ENCODE measurements at places on chromosomes 2 and 18.

GRCh38 chr2:152782171-152782570 is 63.8 kb downstream of the ARL6IP6 start:
- DNase-seq: no peak

DNA sequence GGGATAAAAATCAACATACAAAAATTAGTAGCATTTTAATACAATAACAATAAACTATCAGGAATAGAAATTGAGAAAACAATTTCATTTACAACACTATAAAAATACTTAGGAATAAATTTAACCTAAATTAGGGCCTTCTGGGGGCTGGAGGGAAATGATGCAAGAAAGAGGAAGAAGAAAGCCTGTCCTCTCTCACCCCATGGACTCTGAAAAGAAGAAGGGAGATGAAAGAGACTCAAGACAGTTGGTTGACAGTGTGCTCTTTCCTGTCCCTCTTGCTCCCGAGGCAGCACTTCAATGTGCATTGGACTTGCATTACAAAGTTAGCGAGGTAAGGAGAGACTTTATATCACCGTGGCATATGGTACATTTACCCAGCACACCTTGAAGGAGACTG is 88.5 kb downstream of the VAPA start:
- DNase-seq: no peak

DNA sequence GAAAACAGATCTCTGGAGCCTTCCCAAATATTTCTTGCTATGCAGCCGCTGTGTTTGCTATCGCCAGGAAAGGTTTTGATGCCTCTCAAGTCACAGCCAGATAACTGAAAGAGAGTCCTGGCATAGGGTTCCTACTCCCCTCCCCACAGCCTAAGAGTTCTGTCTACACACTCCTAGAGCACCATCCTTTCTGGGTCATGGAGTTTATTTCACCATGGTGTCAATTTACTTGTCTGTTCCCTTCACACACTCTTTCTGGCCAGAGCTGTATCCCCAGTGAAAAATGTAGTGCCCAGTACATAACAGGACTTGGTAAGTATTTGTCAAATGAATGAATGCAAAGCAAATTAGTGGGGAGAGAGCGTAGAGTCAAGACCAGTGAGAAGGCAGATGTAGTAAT is 185.3 kb downstream of the HAUS1 start:
- no peak for DNase-seq

DNA sequence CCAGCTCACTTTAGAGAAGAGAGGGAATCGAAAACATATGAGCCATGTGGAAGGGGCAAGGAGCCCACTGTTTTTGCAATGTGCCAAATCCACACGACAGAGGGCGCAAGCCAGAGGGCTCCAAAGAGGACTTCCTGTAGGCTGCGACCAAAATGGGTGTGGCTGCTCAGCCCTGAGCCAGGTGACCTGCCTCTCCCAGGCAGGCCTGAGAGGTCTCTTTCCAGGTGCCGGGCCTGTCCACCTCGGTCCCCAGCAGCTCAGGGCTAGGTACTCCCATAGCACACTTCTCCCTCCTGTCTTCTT is 153.8 kb downstream of the TTC32 start:
- DNase-seq: no peak

GRCh38 chr2:30234180-30234971 is 3.0 kb downstream of the LBH start:
- DNase-seq: no peak

GRCh38 chr2:207135801-207136457 is 29.8 kb downstream of the KLF7 start:
- no peak for DNase-seq

DNA sequence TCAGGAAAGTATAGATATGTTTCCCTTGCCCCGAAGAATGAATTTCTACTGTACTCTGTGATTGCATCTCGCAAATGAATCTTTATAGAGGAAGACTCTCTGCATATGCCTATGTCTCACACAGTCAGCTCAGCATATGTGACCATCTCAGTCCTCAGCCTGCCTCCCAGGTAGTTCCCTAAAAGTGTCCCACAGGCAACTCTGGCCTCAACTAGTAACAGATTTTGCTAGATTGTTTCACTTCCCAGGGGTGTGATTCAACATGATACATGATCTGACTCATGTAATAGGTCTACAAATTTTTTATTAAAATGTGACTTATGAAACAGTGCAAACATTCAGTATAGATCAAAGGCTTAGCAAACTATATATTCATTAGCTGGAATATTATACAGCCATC is 296.6 kb upstream of the CRIM1 start:
- DNase-seq: no peak

DNA sequence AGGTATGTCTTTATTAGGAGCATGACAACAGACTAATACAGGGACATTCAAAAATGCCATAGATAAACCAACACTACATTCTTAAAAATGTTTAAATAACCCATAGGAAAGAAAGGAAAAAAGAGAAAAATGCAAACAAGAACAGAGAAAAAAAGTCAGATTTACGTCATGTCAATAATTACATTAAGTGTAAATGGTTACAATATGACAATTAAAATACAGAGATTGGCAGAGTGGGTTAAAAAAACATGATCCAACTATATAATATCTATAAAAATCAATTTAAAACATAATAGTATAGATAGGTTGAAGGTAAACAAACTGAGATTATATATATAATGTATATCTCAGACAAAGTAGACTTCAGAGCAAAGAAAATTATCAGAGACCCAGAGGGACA is 255.8 kb downstream of the ANAPC1 start:
- DNase-seq: no peak

DNA sequence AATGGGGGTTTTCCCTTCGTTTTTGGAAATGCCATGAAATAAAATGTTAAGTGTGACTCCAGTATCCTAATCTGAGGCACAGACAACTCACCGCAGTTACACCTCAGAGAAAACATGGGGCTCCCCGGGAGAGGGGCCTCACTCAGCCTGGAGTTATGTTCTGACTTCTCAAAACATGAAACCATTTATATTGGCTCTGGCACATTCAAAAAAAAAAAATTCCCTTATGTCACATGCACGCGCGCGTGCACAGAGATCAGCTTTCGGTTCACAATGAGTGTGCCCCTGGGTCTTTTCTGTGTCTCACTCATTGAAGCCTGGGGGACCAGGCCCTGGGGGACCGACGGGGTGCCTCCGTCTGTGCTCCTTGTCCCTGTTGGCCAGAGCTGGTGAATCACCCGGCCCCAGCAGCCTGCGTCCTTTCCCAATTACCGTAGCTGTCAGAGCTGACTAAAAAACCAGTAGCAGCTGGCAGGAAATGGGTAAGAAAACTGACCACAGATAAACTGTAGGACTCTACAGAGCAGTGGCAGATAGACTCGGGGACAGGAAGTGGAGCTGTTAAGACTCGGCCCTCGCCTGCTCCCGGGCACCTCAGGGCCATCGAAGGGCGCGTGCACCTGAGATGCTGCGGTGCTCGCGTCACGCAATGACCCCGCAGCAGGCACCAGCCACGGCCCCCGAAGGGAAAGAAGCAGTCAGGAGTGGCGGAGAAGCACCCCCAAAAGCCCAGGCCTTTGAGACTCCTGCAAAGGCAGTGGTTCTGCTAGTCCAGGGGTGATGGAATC is 138.3 kb upstream of the ID2 start:
- no peak for DNase-seq

DNA sequence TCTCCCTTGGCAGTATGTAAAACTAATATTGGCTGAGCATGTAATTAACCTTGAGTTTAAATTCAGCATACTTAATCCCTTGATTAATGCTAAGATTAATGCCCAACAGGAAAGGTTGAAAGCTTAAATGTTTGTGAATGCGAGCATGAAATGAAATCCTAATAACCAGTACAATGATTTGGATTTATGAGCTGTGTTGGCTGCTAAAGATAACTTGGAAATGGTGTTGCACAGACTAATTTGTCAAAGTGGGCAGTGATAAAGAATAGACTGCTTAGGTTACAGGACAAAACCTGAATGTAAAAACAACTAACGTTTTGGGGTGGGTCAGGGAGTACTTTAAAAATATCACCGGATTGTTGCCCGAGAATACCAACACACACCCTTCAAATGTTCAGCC is 70.6 kb downstream of the MGAT5 start:
- DNase-seq: no peak

- no peak for DNase-seq
These were observed 104.7 kb upstream of the MYO3B start for GRCh38 chr2:170073288-170073687.

DNA sequence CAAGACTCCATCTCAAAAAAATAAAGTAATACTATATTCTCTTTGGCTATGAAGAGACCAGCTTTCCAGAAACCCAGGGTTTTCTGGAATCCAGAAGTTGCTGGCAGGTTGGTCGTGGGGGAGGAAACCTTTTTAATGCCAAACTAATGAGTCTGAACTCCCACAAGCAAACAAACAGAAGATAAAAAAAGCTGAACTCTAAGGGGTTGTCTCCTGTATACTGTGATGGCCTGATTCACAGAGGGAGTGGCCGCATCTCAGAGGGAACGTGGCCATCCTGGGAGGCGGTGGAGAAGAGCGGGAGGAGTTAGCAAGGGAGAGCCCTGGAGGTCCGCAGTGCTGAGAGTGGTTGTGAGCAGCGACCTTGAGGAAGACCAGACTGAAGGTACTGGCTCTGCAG is 36.1 kb downstream of the LIMS1 start:
- DNase-seq: no peak

DNA sequence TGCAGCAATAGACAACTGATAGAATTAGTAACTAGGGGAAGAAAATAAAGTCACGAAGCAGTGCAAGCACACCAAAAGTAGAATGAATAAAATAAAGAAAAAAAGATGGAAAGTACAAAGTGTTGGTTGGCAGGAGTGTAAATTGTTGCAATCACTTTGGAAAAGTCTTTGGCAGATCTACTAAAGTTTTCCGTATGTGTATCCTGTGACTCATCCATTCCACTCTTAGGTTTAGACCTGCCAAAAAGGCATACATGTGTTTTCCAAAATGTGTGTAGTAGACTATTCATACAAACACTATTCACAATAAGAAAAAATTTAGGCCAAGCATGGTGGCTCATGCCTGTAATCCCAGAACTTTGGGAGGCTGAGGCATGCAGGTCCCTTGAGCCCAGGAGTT is 282.1 kb upstream of the FSIP2 start:
- DNase-seq: no peak

DNA sequence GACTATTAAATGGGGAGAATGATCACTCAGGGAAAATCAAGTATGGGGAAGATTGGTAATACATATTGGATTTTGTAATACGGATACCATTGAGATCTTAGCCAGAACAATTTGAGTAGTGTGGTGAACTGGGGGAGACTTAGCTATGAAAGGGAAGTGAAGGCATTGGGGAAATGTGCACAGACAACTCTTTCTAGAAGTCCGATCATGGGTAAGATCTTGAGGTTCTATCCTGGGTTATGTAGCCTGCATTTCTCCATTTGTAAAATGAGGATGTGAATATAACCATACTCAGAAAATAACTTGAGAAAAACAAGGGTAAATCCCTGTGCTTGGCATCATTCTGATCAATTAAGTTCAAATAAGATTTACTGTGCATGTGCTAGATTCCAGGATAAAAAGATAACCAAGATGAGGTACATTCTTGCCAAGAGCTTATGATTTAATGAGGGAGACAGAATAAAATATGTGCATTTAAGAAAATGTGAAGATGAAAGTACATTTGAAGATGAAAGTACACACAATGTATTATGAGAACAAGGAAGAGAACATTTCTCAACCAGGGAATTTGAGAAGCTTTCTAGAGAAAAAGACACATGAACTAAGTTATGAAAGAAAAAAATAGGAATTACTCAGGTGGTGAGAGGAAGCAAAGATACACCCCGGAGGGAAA is 49.5 kb downstream of the SLC40A1 start:
- no peak for DNase-seq

GRCh38 chr2:26786207-26787028 is 562 bp downstream of the CENPA start:
- DNase-seq: no peak

GRCh38 chr2:232377841-232378734 is 463 bp upstream of the ALPP start:
- DNase-seq: no peak

- no peak for DNase-seq
These were observed 3.5 kb downstream of the CRIM1 start for GRCh38 chr2:36359067-36359466.

- DNase-seq: no peak
These were observed 179.4 kb downstream of the ANTXR1 start for GRCh38 chr2:69192176-69192945.

DNA sequence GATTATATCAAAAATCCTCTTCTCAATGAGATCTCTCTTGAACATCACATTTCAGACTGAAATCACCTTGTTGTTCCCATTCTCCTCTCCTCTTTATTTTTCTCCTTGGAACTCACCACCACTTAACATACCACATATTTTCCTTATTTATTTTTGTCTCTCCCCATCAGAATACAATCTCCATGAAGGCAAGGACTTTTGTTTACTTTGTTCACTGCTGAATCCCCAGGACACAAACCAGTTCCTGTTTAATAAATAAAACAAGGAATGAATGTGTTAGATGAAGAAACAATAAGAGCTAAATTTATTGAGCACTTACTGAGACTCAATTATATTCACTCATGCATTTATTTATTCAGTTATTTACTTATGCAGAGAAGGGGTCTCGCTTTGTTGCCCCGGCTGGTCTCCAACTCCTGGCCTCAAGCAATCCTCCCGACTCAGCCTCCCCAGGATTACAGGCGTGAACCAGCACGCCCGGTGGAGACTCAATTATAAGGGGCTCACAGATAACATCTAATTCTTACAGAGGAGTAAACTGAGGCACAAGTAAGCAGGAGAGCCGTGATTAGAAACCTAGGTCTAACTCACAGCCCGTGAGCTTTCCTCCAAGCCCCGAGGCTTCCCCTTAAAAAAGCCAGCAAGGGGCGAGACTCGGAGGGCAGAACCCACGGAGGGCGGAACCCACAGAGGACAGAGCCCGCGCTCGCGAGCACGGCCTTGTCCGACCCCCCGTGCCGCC is 616 bp upstream of the TAF1B start:
- DNase-seq: no peak

- no peak for DNase-seq
These were observed 404.0 kb downstream of the TMEM182 start for GRCh38 chr2:103165836-103166235.

DNA sequence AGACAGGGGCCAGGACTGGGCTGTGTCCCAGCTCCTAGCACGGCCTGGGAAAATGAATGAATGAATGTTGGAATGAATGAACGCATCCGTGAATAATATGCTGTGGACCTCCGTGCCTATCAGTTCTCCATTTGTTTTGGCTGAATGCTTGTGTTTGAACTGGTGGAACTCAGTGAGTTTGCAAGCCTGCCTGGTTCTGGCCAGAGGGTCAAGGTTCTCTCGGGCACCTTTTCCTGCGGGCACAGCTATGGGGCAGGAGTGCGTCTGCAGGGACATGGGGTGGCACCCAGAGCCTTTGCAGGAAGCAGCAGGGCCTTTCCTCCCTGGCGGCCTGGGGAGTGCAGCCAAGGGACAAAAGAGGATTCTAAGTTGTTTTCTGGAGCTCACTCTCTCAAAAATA is 17.6 kb upstream of the PDIA6 start:
- no peak for DNase-seq

GRCh38 chr2:99490623-99491461 is 1.0 kb upstream of the REV1 start:
- no peak for DNase-seq

GRCh38 chr2:57728691-57729090 is 317.9 kb upstream of the VRK2 start:
- DNase-seq: no peak

Measured in neural crest cell (in vitro differentiated cells).